Activated CD4-positive, alpha-beta T cell treated with anti-CD3 and anti-CD28 coated beads for 36 hours (primary cell): ENCODE measurements at places on chromosomes 4 and X. TPM values are rescaled to one million over a fixed set of nuclear protein-coding genes. Genes with fewer than 3 reads are reported as not detected.

DNA sequence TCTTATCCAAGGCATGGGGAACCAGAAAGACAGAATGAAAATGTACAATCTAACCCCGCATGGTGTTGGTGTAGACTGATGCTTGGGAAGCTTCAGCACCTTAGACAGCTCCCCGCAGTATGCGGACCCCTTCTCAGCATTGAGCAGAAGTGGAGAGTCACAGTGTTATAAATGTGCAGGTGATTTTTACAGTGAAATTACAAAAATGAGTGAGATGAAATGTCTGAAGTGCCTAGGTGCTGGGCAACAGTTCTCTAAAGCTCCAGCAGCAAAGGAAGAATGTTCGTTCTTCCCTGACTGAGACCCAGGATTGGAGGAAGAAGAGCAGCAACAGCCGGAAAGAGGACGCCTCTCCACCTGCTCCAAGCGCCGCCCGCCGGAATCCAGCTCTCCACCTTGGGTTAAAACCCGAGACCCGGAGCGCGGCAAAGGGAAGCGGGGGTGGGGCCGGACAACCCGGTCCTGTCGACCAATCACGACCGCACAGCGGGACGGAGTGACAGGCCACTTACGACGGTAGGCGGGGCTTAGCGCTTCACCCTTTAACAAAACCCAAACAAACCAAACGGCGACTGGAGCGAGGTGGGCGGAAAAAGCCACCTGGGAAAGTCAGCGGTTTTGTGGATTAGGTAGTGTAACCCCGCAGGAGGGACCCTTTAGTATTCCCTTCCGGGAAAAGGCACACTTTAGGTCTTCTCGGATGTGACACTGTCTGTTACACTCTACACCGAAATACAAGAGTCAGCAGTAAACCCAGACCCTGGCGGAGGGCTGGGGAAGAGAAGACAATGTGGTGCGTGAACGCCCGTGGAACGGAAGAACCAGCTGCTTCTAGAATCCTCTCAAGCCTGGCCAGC is at the start of gene GLRA3:
GLRA3 (minus strand) TSS at position 403 of the 857 bp plus-strand sequence. CDS start 436 bp downstream, outside the sequence.
- DNase-seq = peak; percentile 33

AMTN gene
- total RNA-seq = not detected

GRCh38 chr4:88786011-88786410 is 88.4 kb upstream of the NAP1L5 start:
- no peak for DNase-seq

GRCh38 chr4:89306486-89307177 is 968 bp downstream of the GPRIN3 start:
- DNase-seq = peak; percentile 24

JCHAIN gene
- total RNA-seq = not detected

GRCh38 chrX:7889680-7890079 is 37.5 kb downstream of the PNPLA4 start:
- peak; percentile 4 for DNase-seq

USP17L28 gene
- not detected for total RNA-seq

- DNase-seq = no peak
Measured at GRCh38 chr4:86122404-86122803, 237.4 kb downstream of the MAPK10 start.

CCDC149 gene
- total RNA-seq = 0.14 TPM

DNA sequence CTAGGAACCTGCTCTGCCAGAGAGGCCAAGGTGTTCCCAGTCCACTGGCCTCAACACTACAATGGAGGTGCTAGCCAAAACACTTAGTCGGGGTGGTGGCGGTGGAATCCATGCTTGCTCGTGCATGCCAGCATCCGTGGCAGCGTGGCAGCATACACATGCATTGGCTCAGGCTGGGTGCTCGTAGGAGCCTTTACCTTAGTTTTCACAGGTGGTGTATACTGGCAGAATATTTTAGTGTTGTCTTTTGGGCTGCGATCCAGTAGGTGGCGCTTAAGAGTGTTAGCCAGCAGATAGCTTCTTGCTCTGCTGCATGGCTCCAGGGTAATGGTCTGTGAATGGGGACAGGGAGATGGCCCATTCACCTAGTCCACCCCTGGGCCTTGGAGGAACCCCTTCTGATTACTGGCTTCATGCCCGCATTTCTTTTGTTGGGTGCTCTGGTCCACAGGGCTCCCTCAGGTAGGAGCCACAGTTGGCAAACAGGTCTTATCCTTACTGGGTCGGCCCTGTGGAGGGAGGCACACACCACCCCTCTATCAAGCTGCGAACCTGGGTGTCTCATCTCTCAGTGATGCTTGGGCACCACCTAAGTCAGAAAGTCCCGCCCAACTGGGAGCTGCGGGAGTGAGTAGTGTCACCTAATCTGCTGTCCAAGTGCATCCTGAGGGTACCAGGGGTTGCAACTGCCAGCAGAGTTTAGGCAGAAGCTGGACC is 40.0 kb downstream of the RIPPLY1 start:
- DNase-seq = peak; percentile 32

DNA sequence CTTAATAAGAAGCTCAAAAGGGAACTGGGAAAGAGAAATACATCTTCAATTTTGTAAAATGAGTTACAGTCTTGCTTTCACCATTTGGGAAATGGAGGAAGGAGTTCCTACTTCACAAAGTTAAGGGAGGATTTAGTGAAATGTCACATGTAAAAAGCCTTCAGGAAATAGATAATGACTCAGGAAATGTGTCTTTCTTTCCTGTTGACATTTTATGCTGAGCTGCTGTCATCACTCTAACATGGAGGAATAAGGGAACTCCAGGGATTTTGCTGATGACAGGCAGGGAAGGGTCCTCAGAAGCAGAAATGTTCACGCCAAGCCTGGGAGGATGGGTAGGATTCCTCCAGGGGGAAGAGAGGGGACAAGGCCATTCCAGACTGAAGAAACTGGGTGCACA is 251.1 kb downstream of the USP46 start:
- DNase-seq = no peak

- no peak for DNase-seq
Measured at GRCh38 chrX:102029026-102029425, 96.5 kb upstream of the TCEAL2 start.

DNA sequence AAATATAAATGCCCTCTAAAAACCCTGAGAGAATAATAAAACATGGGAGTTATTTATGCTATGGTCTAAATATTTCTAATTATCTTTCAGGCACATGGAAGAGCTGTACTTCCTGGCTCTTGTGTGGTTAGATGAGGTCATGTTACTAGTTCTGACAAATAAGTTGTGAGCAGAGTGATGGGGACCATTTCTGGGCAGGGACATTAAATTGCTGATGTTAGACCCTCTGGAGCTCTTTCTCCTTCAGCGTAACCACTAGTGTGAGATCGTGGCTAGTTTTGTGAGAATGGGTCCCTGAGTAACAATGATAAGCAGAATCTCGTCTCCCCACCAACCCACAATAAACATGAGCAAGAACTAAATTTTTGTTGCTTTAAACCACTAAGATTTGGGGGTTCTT is 108.0 kb downstream of the MAML3 start:
- no peak for DNase-seq

DNA sequence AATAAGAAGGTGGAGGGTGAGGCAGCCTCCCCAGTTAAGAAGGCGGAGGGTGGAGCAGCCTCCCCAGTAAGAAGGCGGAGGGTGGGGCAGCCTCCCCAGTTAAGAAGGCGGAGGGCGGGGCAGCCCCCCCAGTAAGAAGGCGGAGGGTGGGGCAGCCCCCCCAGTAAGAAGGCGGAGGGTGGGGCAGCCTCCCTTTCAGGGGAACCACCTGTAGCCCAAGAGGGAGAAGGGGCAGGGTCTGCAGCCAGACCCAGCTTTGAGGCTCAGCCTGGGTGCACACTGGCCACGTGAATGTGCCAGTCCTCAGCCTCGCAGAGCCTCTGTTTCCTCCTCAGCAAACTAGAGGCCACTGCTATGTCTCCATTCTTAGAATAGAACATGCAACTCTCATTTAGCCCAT is 52.6 kb downstream of the HMX1 start:
- DNase-seq = no peak

GRCh38 chrX:9467146-9467545 is 2.3 kb downstream of the TBL1X start:
- no peak for DNase-seq

GRCh38 chrX:112834031-112834845 is 6.4 kb downstream of the AMOT start:
- no peak for DNase-seq

GRCh38 chr4:156635051-156635450 is 336.5 kb downstream of the PDGFC start:
- no peak for DNase-seq

GRCh38 chr4:54318904-54319303 is 89.8 kb downstream of the PDGFRA start:
- DNase-seq = peak; percentile 49

DNA sequence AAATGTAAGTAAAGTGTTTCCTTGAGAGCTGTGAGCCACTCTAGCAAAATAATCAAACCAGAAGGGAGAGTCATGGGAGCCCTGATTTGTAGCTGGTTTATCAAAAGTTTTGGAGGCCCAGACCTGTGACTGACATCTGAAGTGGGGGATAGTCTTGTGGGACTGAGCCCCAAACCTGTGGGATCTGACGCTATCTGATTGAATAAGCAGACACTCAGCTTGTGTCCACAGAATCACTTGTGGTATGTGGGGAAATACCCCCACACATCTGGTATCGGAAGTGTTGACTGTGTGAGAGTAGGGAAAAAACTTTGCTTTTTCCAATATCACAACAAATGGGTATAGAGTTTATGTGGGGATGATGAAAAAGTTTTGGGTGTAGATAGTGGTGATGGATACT is 35.4 kb downstream of the FUNDC1 start:
- peak; percentile 17 for DNase-seq

- no peak for DNase-seq
Measured at GRCh38 chrX:24145303-24146186, 4.0 kb upstream of the ZFX start.

PAGE2 gene
- total RNA-seq = not detected

CT45A2 gene
- total RNA-seq = not detected

DOCK11 gene
- 37.2 TPM for total RNA-seq

ARHGAP4 gene
- total RNA-seq = 130 TPM

DNA sequence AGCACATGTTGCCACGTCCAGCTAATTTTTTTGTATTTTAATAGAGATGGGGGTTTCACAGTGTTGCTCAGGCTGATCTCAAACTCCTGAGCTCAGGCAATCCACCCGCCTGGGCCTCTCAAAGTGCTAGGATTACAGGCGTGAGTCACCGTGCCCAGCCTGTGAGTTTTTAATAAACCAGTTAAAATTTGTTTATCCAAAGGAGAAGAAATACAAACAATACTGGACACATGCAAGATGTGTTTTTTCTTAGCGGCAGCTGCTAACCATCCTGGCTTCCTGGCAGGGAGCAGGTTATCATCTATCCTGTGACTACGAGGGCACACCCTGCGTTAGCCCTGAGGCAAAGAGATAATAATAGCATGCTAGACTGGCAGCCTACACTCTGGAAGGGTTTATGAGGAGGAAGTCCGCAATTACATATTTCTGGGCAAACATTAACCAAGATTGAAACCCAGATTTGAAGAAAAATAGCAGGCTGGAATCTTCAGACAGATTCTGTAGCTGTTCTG is 191.4 kb downstream of the SPRY1 start:
- no peak for DNase-seq

- DNase-seq = peak; percentile 3
Measured at GRCh38 chr4:1368421-1369090, 21.5 kb downstream of the UVSSA start.

DNA sequence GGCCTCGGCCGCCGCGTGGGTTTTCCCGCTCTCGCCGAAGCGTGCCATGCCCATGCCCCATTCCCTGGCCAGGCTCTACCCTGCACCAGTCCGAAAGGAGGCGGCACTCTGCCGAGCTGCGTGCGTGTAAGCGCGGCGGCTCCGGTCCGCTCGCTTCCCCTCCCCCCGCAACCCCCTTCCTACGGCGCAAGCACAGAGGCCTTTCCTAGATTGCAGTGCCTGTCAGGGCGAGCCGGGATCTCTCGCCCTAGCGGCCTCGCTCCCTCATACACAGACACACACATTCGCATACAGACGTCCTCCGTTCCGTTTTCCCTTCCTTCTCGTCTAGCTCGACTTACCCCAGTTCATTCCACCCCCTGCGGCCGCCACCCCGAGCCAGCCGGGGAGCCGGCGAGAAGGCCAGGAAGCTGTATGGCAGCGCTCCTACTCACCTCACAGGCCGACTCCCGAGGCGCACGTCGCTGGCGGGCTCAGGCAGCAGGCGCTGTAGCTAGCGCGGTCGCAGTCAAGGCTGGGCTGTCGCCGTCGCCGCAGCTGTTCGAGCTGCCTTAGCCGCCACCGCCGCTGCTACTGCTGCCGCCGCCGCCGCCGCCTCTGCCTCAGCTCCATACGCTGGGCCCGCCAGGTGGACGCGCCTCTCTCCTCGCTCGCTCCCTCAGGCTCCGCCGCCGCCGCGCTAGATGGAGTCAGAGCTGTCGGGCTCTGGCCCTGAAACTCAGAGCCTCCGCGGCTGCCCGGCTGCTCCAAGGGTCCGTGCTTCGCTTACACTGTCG is 615 bp downstream of the NEXMIF start:
- DNase-seq = peak; percentile 60

DNA sequence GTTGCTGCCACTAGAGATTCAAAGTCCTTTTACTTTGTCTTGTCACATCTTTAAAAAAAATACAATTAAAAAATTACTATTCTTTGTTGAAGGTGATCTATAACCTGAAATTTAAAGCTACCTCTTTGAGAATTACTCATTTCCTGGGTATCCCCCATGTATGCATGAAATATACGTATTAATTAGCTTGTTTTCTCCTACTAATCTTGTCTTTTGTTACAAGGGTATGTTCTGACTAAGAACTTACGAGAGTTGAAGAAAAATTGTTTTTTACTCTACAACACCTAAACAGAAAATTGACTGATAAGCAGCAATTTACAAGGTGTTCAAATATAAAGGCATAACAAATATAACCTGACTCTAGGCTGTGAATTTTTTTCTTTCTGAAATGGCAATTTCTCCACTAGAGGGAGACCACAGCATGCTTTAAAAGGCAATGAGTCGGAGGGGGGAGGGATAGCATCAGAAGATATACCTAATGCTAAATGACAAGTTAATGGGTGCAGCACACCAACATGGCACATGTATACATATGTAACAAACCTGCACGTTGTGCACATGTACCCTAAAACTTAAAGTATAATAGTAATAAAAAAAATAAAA is 249.6 kb downstream of the OPHN1 start:
- no peak for DNase-seq

- DNase-seq = no peak
Measured at GRCh38 chr4:51845055-51845426, 2.1 kb downstream of the DCUN1D4 start.

DNA sequence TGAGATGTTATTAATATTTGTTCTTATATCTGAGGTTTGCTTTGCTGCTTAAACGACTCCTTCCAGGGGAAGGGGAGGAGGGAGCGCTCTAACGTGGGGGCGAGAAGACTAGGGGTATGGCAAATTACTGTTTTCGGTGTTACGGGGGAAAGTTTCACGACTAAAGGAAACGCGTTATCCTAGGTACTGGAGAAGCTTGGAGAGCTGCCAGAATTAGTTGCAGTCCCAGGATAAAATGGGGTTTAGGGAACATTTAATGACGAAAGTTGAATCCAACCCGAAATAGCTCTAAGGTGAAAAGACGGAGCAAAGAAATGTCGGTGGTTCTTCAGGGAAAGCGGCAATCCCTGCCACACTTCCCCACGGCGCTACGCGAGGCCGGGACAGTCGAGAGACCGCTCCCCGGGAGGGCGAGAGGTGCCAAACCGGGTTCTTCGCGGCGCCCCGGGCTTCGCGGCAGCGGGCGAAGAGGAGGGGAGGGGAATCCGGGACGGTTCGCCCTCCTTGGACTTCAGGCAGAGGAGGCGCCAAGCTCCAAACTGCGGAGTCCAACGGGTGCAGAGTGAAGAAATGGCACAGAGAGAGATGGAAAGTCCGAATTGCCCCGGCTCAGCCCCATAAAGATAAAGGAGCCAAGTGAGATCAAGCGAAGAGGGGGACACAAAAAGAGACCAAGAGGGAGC is 724 bp downstream of the THOC2 start:
- DNase-seq = peak; percentile 25
